ENCODE measurements at places on chromosomes 11 and 22. TPM values are rescaled to one million over a fixed set of nuclear protein-coding genes. Genes with fewer than 3 reads are reported as not detected.

GRCh38 chr22:50318356-50318697 lies 8.5 kb downstream of the DENND6B start:
- no peaks in the 10 kb centered on the region for H3K27me3 ChIP-seq
- H3K36me3 ChIP-seq, result no peaks in the 10 kb centered on the region
- peaks cover 8% of the 10 kb centered on the region for H3K4me1 ChIP-seq

GRCh38 chr11:102276362-102276761 lies 40.9 kb upstream of the BIRC3 start:
- DNase-seq, result no peak
- peaks cover 39% of the 10 kb centered on the region for H3K27me3 ChIP-seq
- no peak overlapping the region for H3K4me3 ChIP-seq
- H3K4me1 ChIP-seq, result peaks cover 15% of the 10 kb centered on the region
- peaks cover 6% of the 10 kb centered on the region for H3K36me3 ChIP-seq
- no peak overlapping the region for H3K27ac ChIP-seq

DNA sequence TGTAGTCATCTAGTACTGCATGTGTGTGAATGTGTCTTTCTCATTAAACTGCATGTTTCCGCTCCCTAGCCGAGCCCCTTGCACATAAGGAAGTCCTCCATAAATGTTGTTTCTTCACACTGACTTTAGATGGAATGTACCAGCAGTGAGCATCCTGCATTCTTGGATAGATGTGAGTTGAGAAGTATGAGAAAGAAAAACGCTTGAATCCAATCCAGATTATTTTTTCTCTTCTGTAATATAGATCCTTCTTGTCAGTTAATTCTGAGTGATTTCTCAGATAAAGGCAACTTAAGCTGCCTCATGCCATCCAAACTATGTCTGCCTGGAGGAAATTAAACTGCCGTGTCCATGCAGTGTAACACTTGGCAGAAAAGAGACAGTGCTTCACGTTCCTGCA lies 268.1 kb upstream of the ISX start:
- no peak overlapping the region for H3K4me3 ChIP-seq
- peaks cover 5% of the 10 kb centered on the region for H3K27me3 ChIP-seq
- DNase-seq, result no peak
- no peaks in the 10 kb centered on the region for H3K36me3 ChIP-seq

DNA sequence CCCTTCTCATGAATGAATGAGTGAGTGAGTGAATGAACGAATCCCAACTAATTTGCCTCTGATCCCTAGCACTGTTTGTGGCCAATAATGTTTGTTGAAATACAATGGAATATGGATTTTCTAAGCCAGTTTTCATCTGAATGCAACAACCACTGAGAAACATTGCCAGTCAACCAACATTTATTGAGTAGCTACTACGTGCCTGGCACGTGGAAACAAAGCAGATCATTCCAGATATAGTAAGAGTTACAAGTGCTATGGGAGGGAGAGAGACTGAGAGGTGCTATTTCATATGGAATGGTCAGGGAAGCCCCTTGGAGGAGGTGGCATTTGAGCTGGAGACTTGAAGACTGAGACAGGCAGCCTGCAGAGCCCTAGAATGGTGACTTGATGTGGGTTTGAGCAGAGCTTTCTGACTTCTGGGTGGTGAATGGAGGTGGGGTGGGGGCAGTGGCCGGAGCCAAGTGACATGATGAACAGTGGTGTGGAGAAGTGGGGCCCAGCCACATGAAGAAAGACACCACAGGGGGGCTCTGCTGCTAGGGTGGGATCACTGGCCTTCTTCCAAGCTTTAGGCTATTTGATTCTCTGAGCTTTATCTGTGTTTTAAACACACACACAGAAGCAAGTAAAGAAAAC lies 35.1 kb upstream of the SMTN start:
- no peak for DNase-seq
- no peak overlapping the region for H3K27ac ChIP-seq
- H3K4me1 ChIP-seq, result peaks cover 5% of the 10 kb centered on the region
- H3K27me3 ChIP-seq, result peaks cover 14% of the 10 kb centered on the region
- H3K36me3 ChIP-seq, result peaks cover 2% of the 10 kb centered on the region

GRCh38 chr11:13286279-13286821 lies 8.8 kb downstream of the BMAL1 start:
- no peaks in the 10 kb centered on the region for H3K27me3 ChIP-seq
- no peak overlapping the region for H3K27ac ChIP-seq
- DNase-seq, result no peak
- H3K36me3 ChIP-seq, result peaks cover 6% of the 10 kb centered on the region
- peaks cover 78% of the 10 kb centered on the region for H3K4me1 ChIP-seq

DNA sequence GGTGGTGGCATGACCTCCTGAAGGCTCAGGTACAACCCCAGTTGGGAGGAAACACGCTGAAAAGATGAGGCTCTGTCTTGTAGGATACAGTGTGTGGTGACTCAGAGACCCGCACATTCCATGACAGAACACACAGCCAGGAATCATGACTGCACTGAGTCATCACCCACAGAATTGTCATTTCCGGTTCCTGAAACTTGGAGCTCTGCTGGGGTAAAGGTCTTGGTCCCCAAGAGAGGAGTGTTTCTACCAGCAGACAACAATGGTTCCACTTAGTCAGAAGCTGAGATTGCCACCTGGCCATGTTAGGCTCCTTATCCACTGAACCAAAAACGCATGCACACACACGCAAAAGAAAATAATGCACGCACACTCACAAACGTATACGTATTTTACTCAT lies 31.5 kb upstream of the CYB5R3 start:
- peaks cover 16% of the 10 kb centered on the region for H3K27me3 ChIP-seq
- no peak overlapping the region for H3K4me3 ChIP-seq
- no peaks in the 10 kb centered on the region for H3K4me1 ChIP-seq
- DNase-seq, result no peak
- H3K27ac ChIP-seq, result no peak overlapping the region

DNA sequence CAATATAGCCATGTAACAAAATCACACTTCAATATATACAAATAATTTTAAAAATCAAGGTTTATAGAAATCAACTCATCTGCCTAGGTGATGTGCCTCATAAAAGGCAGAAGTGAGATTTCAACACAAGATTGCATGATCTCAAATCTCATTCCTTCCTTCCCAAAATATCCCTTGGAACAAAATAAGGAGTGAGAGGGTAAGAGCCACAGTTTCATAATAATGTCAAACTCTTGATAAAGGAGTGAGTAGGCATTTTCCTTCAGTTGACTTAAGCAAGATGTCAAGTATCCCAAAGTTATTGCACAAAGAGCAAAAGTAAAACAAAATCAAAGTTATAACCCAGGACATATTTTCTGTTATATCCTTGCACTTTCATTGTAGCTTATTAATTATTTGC lies 81.3 kb downstream of the C22orf31 start:
- H3K27ac ChIP-seq, result no peak overlapping the region
- H3K4me3 ChIP-seq, result no peak overlapping the region
- no peak for DNase-seq

DNA sequence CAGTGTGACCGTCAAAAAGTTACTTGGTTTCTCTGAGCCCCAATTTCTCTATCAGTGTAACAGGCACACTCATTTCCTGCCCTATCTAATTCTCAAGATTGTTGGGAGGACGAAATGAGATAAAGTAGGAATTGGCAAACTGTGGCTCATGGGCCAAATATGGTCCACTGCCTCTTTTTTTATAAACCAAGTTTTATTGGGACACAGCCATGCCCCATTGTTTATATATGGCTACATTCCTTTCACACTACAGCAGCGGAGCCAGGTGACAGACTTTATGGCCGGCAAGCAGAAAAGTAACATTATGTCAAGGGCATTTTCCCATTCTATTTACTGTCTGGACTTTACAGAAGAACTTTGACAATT lies 116.7 kb upstream of the TIMP3 start:
- no peak overlapping the region for H3K4me3 ChIP-seq
- H3K27ac ChIP-seq, result no peak overlapping the region
- no peak for DNase-seq
- H3K4me1 ChIP-seq, result no peaks in the 10 kb centered on the region

GRCh38 chr22:18970176-18970947 lies 34.3 kb upstream of the PRODH start:
- no peak for DNase-seq
- no peaks in the 10 kb centered on the region for H3K36me3 ChIP-seq
- H3K27ac ChIP-seq, result no peak overlapping the region
- H3K27me3 ChIP-seq, result peaks cover 34% of the 10 kb centered on the region
- H3K4me3 ChIP-seq, result no peak overlapping the region
- peaks cover 5% of the 10 kb centered on the region for H3K4me1 ChIP-seq

GRCh38 chr22:36884349-36885158 lies 23.7 kb downstream of the NCF4 start:
- no peaks in the 10 kb centered on the region for H3K27me3 ChIP-seq
- DNase-seq, result no peak
- H3K36me3 ChIP-seq, result no peaks in the 10 kb centered on the region
- peaks cover 11% of the 10 kb centered on the region for H3K4me1 ChIP-seq
- no peak overlapping the region for H3K4me3 ChIP-seq

GRCh38 chr22:20957102-20957682 lies 9.9 kb upstream of the AIFM3 start:
- H3K4me1 ChIP-seq, result peaks cover 8% of the 10 kb centered on the region
- no peak for DNase-seq
- no peaks in the 10 kb centered on the region for H3K36me3 ChIP-seq

GRCh38 chr11:130094614-130095013 lies 24.9 kb downstream of the APLP2 start:
- DNase-seq, result no peak
- H3K36me3 ChIP-seq, result peaks cover 8% of the 10 kb centered on the region
- no peaks in the 10 kb centered on the region for H3K27me3 ChIP-seq
- no peak overlapping the region for H3K27ac ChIP-seq

GRCh38 chr22:30457981-30458380 lies 13.8 kb downstream of the SEC14L3 start:
- H3K27ac ChIP-seq, result no peak overlapping the region
- peaks cover 44% of the 10 kb centered on the region for H3K27me3 ChIP-seq
- DNase-seq, result no peak
- H3K36me3 ChIP-seq, result peaks cover 5% of the 10 kb centered on the region
- no peak overlapping the region for H3K4me3 ChIP-seq
- no peaks in the 10 kb centered on the region for H3K4me1 ChIP-seq

DNA sequence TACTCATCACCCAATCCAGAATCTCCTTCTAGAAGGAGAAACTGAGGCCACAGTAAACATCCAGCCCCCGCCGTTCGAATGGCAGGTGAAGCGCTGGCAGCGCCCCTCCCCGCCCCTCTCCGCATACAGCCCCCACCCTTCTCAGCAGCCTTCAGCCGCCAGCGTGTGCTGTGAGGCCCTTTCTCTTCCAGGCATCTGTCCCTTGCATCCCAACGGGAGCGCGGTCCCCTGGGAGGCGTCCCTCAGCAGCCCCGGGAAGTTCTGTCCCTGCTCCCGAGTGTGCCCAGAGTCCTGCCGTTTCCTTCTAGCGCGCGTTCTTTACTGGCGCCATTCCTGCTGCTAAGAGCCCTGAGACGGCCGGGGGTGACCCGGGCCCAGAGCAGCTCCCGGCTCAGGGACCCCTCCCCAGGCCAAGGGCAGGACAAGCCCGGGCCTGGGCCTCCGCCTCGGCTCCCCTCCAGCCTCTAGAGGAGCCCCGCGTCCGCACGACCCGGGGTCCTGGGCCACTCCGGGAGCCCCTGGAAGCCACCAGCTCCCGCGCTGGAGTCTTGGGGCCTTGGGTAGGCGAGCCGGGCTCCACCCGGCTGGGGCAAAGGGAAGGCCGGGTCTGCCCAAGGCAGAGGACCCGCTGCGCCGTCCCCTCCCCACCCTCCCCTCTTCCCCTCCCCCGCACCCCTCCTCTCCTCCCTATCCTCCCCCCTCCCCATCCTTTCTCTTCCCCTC lies 450.4 kb downstream of the OPCML start:
- peaks cover 3% of the 10 kb centered on the region for H3K4me1 ChIP-seq
- H3K27ac ChIP-seq, result no peak overlapping the region
- no peak overlapping the region for H3K4me3 ChIP-seq
- peaks cover 61% of the 10 kb centered on the region for H3K27me3 ChIP-seq
- peaks cover 2% of the 10 kb centered on the region for H3K36me3 ChIP-seq

GRCh38 chr11:61139387-61139786 lies 21.8 kb downstream of the VPS37C start:
- H3K27me3 ChIP-seq, result no peaks in the 10 kb centered on the region
- no peak overlapping the region for H3K4me3 ChIP-seq
- H3K27ac ChIP-seq, result no peak overlapping the region
- H3K36me3 ChIP-seq, result peaks cover 5% of the 10 kb centered on the region
- DNase-seq, result no peak

KCNQ1OT1 gene
- total RNA-seq, result 0.23 TPM

EHF gene
- 0.65 TPM for total RNA-seq

KCNJ11 gene
- 0.70 TPM for total RNA-seq

NNMT gene
- not detected for total RNA-seq

HPX gene
- total RNA-seq, result 0.47 TPM

RTN4R gene
- 2.1 TPM for total RNA-seq
